GM23338 (cell line): ENCODE measurements at places on chromosomes 1 and 21. TPM values are rescaled to one million over a fixed set of nuclear protein-coding genes. Genes with fewer than 3 reads are reported as not detected.

DNA sequence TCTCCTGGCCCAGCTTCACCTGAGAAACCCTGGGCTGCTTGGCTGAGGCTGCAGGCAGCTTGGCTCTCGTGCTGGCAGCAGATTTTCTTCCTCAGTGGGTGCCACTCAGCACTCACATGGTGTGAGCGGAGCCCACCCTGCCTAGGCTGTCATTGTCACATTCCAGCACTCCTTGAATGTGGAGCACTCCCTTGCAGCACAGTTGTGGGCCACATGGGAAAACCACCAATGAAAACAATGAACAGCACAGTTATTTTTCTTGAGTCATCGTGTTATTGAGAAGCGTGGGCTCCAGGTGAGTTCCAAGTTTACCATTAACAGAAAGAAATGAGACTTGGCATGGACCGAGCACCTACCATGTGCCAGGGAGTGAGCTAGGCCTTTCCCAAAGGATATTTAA lies 27.2 kb upstream of the TRIM67 start:
- no peaks in the 10 kb centered on the region for H3K36me3 ChIP-seq
- no peak for DNase-seq
- H3K27me3 ChIP-seq: no peaks in the 10 kb centered on the region
- no peak overlapping the region for H3K27ac ChIP-seq

DNA sequence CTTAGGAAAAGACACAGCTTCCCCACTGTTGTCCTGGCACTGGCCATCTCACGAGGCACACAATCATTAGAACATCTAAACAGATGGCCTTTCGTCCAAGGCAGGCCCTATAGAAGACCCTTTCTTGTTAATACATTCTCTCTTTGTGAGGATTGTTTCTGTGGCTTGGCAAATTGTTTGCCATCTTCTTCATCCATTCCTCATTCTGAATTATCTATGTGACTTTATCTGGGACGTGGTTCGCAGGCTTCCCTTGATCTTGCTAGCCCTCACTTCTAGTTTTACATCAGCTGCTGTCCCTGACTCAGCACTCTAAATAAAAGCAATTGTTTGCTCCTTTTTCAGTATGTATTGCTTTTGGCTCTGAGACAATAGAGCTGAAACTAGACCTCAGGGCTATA lies 101.1 kb upstream of the ZC3H11B start:
- no peaks in the 10 kb centered on the region for H3K27me3 ChIP-seq
- DNase-seq: no peak
- H3K4me1 ChIP-seq: peaks cover 6% of the 10 kb centered on the region; the same call in 1 of the 2 replicates
- H3K27ac ChIP-seq: no peak overlapping the region
- H3K36me3 ChIP-seq: no peaks in the 10 kb centered on the region

DNA sequence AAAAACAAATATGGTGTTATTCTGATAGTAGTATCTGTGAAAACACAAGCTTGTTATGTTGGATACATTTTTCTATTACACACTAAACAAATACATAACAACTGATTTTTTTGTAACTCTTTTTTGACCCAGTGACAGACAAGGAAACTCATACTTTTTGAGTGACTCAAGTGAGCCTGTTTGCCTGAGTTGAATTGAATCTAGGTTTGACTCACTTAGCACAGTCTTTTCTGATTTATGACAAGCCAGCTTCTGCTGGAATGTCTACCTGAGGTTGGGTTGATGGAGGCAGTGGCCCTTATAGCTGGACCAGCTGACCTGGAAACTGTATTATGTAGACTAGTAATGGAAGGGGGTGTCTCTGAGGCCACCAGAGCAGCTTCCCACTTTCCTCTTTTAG lies 4.2 kb upstream of the CLCA4 start:
- H3K27ac ChIP-seq: no peak overlapping the region
- no peak for DNase-seq
- no peaks in the 10 kb centered on the region for H3K36me3 ChIP-seq
- peaks cover 14% of the 10 kb centered on the region for H3K4me1 ChIP-seq
- no peaks in the 10 kb centered on the region for H3K27me3 ChIP-seq

DNA sequence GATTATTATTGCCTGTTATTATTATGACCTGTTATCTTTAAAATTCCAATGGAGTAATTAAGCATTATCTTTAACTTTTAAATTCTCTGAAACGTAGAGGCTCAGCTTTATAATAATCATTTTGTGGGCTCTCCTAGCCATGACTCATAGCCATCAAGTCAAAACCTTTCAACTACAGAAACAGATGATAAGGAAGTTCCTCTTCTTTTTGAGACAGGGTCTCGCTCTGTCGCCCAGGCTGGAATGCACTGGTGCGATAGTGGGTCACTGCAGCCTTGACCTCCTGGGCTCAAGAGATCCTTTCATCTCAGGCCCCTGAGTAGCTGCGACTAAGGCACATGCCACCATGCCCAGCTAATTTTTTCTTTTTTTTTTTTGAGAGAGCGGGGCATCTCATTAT lies 43.5 kb downstream of the CHML start:
- H3K36me3 ChIP-seq: no peaks in the 10 kb centered on the region; the same call in 1 of the 2 replicates
- DNase-seq: no peak
- no peaks in the 10 kb centered on the region for H3K4me1 ChIP-seq
- H3K27ac ChIP-seq: no peak overlapping the region

- no peak overlapping the region for H3K4me3 ChIP-seq
- H3K27ac ChIP-seq: no peak overlapping the region
- no peaks in the 10 kb centered on the region for H3K27me3 ChIP-seq
- H3K36me3 ChIP-seq: no peaks in the 10 kb centered on the region
These were observed 24.9 kb downstream of the ITPKB start for GRCh38 chr1:226714148-226714547.

PLA2G2C gene
- total RNA-seq: not detected in 2 replicates
